ENCODE measurements at places on chromosomes 1 and 21.

GRCh38 chr1:10497109-10497508, 22.4 kb downstream of the PEX14 start:
- no peak for DNase-seq

GRCh38 chr1:167708940-167709389, 12.8 kb upstream of the MPZL1 start:
- DNase-seq, result no peak

DNA sequence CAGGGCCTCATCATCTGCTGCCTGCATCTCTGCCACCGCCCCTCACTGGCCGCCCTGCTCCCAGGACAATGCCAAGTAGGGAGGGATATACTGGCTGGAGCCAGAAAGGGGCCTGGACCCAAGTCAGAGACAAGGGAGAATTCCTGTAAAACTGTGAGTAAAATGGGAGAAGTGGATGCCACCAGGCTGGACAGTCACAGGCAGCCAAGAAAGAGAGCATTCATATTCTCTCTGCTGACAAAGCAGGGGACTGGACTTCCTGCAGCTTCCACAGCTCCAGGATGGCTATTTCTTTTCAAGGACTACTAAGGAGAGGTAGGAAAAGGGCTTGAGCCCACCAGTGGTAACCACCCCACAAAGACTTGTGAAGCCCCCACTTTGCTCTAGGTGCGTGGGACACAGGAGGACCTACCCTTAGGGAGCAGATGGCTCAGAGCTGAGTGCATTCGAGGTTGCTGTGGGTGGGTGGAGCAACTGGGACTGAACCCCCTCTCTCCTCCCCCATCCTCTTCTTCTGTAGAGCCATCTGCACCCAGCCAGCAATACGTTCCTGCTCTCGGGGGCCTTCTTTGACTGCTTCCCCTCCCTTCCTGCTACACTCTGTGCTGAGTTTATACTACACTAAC, 57.5 kb downstream of the GLIS1 start:
- DNase-seq, result no peak

DNA sequence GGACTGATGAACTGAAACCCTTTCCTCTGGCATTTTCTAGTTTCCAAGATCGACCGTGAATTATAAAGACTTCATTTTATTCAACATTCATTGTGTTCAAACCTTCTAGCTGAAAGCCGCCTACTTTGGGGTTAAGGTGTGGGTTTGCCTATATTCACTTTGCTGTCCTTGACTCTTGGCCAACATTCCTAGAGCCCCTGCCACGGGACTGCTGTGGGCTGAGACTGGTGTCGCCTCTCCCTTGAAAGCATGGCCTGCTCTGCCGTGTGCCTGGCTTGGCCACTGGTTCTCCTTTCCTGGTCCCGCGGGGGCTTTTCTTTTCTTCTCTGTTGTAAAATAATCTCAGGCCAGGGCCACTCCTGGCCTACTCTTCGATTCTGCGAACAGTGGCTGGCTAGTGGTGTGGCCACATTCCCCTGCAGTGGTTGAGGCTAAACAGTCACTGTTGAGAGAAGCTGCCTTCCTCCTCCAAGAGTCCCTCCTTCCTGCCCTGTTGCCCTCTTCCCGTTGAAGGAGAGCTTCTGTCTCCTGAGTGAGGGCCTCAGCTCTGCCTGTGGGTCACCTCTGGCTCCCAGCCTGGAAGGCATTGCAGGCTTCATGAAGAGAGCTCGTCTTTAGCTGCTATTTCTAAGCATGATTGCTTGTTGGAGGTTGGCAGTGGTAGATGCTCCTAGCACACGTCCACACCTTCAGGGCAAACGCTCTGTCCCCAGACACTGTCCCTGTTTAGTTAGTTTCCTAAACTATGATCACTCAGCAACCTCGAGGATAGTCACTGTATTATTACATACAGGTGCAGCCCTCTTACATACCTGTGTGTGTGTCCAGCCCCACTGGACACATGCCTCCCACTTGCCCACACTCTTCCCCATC, 80.5 kb downstream of the GALNT2 start:
- DNase-seq, result no peak

DNA sequence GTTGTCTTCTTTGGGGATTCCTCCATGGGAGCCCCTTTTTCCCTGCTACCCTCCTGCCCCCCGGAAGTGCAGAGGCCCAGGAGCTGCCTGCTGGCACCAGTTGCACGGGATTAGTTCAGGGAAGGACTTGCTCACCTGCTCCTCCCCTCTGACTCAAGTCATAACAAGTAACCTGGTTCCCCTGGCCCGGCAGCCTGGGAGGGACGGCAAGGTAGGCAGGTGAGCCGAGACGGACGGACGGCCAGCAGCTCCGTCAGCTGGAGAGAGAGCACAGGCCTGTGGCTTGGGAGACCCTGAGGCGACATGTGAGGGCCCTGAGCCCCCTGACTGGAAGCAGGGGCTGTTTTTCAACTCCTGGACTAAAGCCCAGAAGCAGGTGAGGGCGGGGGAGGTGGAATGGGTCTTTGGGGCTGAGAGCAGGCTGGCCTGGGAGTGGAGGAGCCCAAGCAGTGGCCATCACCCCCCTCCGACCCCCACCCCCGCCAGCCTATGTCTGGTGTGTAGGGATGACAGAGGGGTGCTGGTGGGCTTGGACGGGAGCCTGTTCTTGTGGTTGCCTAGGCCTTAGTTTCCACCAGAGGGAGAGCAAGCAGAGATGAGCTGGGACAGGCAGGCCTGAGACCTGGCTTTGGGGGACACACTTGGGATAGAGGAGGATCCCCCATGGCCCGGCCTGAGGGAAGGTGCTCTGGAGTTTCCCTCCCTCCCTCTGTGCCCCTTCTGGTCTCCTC, at the start of gene INAVA:
INAVA (plus strand) TSS at position 189 of the 731 bp plus-strand sequence. CDS start 3,501 bp downstream, outside the sequence.
- no peak for DNase-seq

DNA sequence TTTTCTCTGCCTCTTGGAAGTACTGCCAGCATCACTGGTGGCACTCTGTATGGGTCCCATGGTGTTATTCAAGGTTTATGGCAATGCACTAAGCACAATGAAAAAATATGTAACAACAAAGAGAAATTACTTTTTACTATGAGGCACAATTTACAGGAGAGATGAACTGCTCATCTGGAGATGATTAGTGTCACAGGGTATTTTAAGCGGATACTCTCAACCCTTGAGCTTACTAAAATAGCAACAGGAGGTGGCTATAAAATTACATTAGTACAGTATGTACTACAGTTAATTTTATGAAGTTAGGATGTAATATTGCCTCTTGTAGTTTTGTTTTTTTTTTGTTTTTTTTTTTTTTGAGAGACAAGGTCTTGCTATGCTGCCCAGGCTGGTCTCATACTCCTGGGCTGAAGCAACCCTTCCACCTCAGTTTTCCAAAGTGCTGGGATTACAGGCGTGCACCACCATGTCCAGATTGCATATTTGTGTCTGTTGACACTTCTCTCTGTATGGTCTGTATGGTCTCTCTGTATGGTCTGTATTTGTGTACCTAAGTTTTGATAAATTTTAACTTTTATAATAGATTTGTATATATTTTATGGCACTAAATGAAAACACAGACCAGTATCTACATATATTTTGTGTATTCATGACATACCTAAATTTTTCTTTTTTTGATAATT, 175.6 kb upstream of the HP1BP3 start:
- no peak for DNase-seq

GRCh38 chr1:45246760-45247159, 40.4 kb upstream of the ZSWIM5 start:
- no peak for DNase-seq

GRCh38 chr21:38489729-38490128, 8.5 kb downstream of the ERG start:
- DNase-seq, result no peak

All from coronary artery (tissue), 2 donors.